Stimulated activated CD4-positive, alpha-beta T cell treated with anti-CD3 and anti-CD28 coated beads, Interleukin-15, amount 100 ng/mL, for 24 hours (primary cell): ENCODE measurements at places on chromosomes 6 and 20.

DNA sequence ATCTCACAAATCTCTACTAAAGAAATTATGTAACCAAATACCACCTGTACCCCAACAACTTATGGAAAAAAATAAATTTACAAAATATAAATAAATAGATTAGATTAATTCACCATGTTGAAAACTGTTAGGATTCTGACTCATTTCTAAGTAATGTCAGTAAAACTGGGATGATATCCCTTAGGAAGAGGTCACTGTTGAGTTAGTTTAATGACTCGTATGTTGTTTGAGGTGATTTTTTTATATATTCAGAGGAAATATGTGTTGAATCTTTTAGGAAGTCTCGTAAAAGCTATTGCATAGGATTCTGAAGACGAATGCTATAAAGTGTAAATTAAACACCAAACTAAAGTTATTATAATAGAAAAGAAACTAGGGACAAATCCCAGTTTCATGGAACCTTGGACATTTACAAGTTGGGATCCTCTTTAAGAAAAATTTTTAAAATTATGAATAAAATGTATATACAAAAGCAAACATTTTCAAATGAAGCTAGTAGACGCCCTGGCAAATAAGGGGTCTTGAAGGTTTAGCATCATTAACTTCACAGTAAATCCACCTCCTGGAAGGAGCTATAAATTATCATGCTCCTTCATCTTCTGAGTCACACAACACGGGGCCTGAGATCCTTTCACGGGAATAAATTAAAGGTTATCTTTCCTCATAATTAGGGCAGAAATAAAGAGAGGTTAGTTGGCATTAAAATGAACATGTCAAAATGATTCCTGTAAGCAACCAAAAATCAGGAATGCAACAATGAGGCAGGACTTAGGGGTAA lies 37.0 kb upstream of the POU3F2 start:
- no peak for DNase-seq

DNA sequence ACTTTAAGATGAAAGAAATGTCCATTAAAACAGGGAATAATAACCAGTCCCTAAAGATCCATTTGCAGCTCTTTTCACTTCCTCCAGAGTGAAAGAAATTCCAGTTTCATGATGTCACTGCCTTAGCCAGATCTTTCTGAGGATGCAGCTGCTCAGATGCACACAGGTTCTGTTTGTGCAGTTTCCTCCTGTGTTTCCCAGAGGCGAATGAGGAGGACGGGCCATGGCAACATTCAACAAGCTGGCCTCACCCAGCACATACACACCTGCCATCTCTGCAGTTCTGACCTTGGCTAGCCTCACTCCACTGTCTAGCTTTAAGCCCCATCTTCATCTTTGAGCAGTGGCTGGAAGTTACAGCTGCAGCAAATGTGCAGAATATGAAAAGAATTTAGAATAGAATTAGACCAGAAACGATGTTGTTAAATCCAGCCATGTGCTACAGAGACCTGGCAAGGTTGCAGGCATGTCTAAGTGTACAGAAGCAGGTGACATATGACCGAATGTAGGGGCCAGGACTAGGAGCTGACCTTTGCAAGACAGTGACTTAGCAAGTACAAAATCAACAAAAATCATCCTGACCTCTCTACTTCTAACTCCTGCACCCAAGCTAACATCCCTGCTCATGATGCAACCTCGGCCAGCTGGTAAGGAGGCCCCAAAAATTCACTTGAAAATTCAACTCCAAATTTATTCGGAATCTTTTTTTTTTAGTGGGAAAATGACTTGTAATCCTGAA lies 35.0 kb downstream of the FAM50B start:
- DNase-seq: no peak

GRCh38 chr6:75170691-75171560 lies 34.9 kb downstream of the COL12A1 start:
- no peak for DNase-seq

DNA sequence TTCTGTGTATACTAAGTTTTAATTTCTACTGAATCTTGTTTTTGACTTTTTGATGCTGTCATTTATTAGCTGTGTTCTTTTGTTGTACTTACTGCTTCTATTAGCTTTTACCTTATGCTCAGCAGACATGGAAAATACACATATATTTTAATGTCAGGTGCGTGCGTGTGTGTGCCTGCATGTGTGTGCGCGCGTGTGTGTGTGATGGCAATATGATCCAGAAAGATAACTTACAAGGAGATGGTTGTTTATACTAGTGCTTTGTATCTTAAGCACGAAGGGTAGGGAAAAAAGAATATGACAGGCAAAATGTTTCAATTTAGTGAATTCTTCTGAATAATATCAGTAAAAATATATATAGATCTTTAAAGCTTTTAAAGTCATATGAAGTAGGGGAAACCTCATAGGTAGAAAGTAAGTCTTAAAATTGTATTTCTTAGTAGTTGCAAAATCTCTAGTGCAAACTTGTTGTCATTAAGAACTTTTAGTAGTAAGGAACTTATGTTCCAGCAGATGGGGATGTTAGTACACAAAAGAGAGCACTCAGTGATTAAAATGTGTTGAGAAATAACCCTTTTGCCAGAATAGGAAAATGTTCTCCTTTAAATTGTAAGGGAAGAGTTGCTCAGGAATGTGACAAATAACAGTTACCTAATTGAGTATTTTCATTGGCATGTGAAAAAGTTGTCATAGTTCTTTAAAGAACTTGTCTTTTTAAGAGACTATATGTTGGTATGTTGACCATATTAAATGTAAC lies 13.2 kb downstream of the QKI start:
- DNase-seq: no peak

DNA sequence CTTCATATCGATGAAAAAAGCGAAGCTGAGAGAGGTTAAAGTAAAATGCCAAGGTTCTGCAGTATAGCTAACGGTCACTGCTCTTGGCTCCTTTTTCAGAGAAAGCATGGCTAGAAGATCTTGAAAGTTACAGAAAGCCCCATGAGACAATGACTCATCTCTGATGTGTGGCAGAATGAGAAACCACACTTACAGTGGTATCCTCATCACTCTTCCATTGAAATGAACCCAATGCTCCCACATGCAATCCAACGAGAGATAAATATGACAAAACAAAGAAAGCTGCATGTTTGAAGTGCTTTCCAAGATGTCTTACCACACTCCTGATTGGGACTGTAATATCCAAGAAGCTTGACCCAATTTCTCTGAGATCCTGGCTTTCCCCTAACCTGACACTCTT lies 694.9 kb downstream of the PRKN start:
- DNase-seq: no peak
